LHCN-M2 (cell line): ENCODE measurements at places on chromosomes 5 and 9. TPM values are rescaled to one million over a fixed set of nuclear protein-coding genes. Genes with fewer than 3 reads are reported as not detected.
A peak's percentile ranks its signal among the peaks of the same experiment; 100 is the strongest.

GRCh38 chr5:16916262-16916878, 19.7 kb downstream of the MYO10 start:
- peak; percentile 98 for DNase-seq

GRCh38 chr5:172450861-172451695, 3.2 kb downstream of the SH3PXD2B start:
- DNase-seq: peak; percentile 43

DNA sequence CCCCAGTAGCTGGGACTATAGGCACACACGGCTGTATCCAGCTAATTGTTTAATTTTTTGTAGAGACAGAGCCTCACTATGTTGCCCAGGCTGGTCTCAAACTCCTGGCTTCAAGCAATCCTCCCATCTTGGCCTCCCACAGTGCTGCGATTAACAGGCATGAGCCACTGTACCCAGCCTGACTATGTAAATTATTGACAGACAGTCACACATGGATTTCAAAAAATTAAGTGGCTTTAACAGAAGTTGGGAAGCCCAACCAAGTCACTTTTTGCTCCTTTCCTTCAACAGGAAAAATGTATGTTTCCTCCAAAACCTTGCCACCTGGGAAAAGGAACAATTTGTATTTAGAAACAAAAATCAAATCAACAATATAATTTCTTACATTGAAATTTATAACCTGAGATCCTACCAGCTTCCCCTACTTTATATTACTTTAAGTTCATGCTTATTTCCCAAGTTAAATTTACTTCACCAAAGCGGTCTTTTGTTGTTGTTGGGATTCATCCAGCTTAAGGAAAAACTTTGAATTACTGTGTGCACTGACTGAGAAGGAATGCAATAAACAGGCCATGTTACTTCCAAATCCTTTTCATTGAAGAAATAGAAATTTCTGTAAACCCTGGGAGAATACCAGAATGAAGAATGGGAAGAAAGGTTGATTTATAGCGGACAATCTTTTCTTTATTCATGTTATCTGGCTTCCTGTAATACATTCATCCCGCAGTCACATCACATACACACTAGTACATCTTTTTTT, 8.6 kb downstream of the PCA3 start:
- peak; percentile 14 for DNase-seq

DNA sequence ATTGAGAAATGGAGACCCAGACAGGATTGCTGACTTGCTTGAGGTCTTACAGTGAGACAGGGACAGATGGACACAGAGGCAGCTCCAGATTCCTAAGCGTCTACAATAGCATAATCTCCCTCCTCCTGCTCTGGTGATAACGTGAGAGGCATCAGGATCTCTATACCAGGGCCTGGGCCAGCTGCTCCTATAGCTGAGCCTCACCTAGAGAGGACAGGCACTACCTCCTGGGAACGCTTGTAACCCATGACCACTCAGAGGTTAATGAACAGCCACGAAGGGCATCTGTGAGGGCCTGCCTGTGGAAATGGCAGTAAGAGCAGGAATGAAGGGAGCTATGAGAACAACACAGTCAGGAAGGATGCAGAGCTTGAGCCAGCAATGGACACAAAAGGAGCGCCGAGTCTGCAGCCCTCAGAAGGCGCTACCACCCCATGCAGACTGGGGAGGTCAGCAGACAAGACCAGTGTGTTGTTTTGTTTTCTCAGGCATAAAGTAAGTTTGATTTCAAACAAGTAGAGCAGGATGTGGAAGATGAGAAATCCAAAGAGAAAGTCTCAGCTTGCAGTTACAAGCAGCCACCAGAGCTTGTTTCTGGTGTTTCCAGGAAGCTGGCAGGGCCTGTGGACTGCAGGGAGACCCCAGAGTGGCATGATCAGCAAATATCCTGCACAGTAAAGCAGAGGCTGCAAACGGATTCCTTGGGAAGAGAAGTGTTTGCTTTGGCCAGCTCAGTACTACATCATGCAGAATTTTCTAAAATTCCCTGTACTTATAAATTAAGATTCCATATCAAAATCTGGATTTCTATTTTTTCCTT, 17.4 kb downstream of the ANKS6 start:
- no peak for DNase-seq

Gene PCDHB6
- total RNA-seq: 0.34 and 0.38 TPM in 2 replicates

Gene IFNE
- 0.75 and 1.7 TPM in 2 replicates for total RNA-seq

DNA sequence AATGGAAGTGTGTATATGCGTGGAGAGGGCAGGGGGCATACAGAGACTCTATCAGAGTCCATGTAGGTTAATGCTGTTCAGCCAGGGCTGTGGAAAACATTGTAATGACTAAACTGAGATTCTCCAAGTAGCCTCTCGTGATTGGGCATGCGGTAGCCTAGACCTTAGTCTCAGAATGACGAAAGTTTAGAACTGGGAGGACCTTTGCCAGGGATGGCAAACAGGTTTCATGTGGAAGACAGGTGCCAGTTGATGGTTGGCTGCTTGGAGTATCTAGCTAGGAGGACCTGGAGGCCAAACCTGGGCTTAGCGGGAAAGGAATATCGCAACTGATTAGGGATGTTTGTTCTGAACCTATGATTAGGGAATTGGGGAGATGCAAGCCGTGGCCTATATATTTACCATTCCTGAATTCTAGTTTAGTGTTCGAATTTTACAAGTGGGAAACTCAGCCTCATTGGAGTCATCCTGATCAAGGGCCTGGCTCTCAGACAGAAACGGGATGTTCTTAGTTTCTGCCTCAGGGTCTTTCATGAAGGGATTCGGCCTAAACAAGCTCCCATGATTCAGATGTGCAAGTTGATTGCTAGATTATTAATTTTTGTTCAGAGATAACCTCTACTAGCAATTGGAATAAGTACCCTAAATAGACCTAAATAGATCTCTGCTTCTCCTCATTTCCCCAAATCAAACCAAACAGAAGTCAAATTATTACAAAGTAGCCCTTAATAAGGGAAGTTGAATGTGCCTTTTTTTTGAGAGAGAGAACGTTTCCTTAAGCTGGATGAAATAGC, 26.8 kb upstream of the TJP2 start:
- DNase-seq: no peak

- DNase-seq: no peak
These were observed 85.6 kb downstream of the DAB2IP start for GRCh38 chr9:121736934-121737462.

DNA sequence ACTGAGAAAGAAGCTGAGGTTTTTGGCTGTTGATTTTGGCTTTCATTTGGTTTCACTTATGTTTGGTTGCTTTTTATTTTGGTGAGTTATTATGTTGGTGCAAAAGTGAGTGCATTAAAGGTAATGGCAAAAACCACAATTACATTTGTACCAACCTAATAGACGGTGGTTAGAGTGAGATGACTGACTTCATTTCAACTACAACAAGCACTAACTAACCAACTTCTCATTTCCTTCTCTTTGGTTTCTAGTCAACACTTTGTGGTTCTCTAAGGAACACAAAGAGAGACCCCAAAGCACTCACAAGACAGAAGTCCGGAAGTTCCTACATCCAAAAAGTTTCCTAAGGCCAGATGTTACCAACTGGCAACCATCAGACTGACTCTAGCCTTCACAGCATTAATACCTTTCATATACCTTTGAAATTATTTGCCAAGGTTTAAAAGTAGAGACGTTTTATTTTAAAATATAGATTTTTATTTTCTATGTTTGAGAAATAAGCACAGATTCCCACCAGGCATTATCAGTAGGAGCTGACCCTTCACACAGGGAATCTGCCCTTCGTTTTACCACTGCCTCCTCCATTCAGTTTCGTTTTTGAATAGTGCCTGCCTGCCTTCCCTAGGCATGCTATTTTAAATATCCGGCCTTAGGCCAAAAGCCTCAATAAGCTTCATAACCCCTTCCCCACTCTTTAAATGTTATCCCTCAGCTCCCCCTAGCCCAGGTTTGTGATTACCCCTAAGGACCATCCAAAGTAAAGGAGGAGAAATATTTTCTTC, 301.1 kb upstream of the PTGER4 start:
- no peak for DNase-seq

GRCh38 chr9:93013856-93014582, 44.5 kb upstream of the SUSD3 start:
- no peak for DNase-seq
